Body of pancreas (tissue), 4 donors: ENCODE measurements at places on chromosomes 2 and 18.
A peak's percentile ranks its signal among the peaks of the same experiment; 100 is the strongest.

DNA sequence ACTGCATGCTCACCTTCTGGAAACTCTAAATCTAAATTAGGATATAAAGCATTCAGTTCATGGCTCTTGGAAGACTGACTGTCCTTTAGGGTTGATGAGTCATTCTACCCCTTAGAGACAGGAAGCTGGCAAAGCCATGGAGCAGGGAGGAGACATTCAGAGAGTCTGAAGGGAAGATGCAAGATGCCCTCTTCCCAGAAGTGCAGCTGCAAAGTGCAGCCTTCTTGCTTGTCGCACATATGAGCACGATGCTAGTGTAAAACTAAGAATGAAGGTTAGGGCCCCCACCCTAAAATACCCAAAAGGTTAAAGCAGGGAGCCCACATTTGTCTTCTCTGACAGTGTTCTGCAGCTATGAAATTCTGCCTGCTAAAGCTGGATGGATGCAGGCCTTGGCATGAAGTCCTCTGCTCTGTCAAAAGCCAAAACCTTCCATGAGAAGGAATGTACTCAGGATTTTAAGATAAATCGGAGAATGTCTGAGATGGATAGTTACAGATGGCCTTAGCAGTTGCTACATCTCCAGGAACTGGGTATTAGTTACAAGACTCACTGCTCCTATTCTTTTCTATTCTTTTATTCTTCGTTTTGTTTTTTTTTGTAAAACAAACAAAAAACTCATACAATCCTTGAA lies 89.7 kb downstream of the POLE4 start:
- DNase-seq, result no peak

DNA sequence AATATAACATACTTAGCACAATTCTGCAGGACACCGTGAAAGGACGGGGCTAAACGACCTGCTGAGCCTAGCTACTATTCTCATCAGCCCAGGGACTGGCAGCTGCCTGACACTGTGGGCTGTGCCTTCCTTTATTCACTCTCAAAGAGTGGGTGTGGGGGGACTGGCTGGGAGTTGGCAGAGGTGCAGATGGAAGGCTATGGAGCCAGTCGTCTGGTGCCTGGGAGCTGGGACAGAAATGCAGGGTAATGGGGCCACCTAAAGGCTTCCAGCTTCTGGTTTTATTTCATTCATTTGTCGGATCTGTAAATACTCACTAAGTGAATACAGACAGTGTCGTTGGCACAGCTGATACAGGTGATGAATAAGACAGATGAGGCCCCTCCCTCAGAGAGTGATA lies 56.0 kb upstream of the NFU1 start:
- peak; percentile 13 for DNase-seq

- DNase-seq, result no peak
Observed at GRCh38 chr18:36107477-36107876, 21.7 kb downstream of the SLC39A6 start.

GRCh38 chr2:209526561-209526960 lies 102.7 kb downstream of the MAP2 start:
- DNase-seq, result no peak

DNA sequence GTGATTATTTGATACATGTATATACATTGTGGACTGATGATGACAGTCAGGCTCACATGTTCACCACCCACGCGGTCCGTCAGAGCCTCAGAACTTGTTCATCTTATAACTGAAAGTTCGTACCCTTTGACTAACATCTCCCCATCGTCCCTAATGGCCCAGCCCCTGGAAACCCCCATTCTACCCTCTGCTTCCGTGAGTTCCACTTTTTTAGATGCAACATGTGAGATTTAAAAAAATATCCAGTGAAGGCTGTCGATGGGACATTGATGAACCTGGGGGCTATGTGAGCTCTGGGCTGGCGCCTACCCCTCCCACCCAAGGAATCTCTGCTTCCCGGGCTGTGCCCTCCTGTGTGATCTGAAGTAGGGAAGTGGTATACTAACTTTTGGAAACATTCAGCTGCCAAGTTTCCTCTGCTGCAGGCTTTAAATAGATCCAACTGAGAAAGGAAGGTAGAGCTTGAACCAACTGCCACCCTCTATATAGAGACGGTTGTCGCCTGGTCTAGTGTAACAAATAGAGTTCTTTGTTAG lies 163.8 kb downstream of the FAM210A start:
- DNase-seq, result no peak

DNA sequence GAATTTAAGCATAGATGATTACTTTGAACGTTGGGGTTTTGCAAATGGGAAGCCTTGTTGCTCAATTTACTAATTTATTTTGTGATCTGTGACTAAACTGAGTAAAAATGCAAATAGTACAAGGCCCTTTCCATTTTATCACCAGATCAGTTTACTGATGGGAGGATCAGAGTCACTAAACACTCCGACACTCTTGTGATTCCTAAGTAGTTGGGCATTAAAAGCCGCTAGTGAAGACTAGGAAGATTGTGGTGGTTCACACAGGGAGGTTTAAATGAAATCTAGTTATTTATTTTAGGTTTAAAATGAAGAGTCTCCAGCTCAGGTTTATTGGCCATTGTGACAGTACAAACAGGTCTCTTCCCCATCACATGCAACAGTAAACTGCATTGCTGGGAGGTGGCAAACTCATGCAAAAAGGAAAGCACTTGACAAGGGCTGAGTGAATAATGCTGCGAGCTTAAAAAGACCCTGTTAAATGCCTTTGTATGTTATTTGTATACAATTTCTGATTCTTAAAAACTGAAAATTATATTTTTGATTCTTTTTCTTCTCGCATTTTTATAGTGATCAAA lies 394.8 kb upstream of the FANCL start:
- DNase-seq, result no peak

GRCh38 chr18:57223144-57223870 lies 76.4 kb downstream of the BOD1L2 start:
- no peak for DNase-seq

DNA sequence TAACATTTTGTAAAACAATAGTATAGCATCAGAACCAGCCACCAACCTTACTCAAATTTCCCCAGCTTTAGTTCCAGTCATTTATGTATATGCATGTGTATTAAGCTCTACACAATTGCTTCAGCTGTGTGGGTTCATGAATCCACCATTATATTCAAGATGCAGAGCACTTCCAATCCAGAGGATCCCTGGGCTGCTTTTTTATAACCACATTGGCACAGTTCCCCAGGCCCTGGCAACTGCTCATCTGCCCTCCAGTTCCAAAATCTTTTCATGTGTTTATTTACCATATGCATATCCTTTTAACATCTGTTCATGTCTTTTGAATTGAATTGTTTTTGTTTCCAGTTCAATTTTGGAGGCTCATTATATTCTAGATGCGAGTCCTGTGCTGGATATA lies 482.9 kb upstream of the HS6ST1 start:
- DNase-seq, result no peak

- peak; percentile 33 for DNase-seq
Observed at GRCh38 chr2:219627103-219628100, at the start of gene SLC4A3. Gene SLC4A3, plus strand, starts transcription at chr2:219627630. Its CDS starts 363 bp downstream, at chr2:219627993.

DNA sequence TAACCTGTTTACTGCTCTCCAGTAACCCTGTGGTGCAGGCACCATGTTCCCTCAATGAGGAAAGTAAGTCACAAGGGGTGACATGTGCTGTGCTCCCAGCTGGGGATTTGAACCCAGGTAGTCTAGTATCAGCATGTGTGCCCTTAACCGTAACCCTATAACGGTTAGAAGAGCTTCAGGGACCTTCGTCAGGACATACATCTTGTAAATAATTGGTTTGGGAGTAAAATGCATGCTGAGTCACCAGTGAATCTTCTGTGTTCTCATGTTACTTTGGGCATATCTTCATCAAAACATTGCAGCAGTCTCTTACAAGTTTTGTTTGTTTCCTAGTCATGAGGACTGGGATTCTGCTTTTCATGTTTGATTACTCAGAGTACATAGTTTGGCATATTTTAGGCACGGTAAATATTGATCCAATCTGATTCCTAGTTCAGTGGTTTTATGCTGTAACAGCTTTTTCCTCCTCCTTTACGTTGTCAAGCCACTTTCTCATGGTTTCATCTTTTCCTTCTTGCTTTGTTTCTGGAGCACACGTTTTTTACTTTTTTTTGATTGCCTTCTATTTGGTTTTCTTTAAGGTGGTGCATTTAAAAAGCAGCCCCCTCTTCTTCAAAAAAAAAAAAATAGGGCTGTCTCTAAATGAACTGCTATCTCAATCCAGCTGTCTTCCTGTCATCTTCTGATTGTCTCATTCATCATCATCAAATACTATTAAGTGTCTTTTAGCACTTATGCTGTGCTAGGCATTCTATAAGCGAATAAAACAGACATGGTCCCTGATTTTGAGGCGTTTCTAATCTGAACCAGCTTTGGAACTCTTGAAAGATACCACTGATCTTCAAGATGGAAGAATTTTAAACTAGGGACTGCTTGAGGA lies 50.4 kb downstream of the CLIP4 start:
- no peak for DNase-seq

DNA sequence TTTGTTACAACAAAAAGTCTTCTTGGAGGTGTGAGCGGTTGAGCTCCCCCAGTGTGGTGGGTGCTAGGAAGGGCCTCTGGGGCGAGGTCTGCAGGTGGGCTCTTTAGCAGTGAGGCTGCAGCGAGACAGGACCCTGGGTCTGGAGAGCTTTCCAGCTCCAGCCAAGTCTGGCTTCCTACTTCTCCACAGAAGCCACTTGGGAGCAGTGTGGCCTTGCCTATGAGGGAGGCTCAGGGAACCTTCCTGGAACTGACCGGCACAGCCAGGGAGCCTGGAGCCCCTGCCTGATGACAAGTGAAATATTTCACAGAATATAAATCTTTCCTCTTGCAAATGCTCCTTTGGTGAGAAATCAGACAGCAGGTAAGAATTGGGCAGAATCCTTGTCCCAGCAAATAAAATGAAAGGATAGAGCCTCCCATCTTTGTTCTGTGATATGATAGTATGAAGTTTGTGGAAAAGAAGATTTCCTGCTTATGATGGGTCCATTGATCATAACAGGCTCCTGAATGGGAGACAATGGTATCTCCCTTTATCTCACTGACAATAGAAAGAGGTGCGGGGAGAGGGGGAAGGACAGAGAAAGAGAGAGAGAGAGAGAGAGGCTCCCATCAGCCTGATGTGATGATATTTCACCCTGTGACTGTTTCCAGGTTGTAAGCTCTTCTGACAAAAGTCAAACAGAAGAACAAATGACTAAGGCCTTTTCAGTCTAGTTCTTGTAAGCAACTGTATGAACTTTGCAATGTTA lies 289.8 kb upstream of the SPRED2 start:
- DNase-seq, result peak; percentile 42

GRCh38 chr2:64859312-64860212 lies 129.6 kb upstream of the SLC1A4 start:
- peak; percentile 93 for DNase-seq

GRCh38 chr2:168156661-168157060 lies 90.7 kb downstream of the STK39 start:
- DNase-seq, result no peak

DNA sequence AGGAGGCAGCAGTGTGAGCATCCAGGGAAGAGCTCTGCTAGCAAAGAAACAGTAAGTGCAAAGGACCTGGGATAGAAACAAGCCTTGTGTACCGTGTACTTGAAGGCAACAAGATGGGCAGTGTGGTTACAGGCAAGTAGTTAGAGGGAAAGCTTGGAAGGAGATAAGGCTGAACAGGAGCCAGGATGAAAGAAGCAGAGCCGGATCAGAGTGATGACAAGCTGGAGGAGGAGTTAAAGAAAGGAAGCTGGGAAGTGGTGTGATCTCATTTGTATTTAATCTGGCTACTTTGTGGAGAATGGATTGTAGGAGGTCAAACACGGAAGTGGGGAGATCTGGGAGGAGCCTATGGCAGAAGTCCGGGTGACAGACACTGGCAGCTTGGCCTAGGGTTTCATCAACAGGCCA lies 44.7 kb upstream of the VPS54 start:
- peak; percentile 71 for DNase-seq

GRCh38 chr2:100959225-100959880 lies 42.7 kb upstream of the RPL31 start:
- DNase-seq, result no peak

DNA sequence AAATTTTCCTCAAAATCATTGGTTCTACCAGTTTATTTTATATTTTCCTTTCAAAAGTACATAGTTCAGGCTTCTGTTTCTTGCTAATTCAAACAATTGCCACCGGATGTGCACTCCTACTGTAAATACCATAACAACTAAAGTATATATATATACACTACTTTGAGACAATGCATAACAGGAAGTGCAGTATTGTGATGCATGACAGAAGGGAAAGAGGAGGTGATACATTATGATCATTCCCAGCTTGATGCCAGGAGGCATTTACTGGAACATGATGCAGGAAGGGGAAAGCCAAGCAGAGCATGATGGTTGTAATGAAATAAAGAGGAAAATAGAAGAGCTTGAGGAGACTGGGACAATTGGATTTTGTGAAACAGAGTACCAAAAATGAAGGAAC lies 215.2 kb upstream of the NT5C1B start:
- DNase-seq, result no peak

DNA sequence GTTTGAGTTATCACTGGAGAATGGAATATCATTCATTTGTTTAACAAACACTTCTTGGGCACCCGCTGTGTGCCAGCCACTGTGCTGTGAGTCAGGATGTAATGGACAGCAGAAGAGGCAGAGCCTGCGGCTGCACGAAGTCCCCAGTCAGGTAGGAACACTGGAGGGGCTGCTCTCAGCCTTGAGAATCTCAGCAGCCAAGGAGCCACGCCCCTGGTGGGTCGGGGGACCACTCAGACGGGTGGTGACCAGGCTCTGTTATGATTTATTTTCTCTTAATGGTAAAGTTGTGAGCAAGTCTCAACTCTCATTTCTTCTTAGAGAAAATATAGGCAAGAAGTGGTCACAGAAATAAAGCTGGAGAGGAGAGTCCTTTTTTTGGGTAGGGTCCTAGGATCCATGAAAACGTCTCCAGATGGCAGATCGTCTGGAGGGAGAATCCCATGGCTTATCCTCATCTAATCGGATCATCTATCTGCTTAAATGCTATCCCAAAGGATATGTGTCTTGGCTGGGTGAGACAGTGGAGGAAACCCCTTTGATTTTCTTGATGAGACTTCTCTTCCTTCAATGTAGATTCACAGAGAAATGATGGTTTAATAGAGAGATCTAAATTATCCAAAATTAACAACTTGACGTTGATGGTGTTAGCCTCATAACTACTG lies 129.1 kb upstream of the LGALSL start:
- no peak for DNase-seq

- no peak for DNase-seq
Observed at GRCh38 chr2:216774180-216774579, 78.8 kb upstream of the IGFBP5 start.

GRCh38 chr2:100292022-100292580 lies 30.2 kb downstream of the LONRF2 start:
- no peak for DNase-seq

DNA sequence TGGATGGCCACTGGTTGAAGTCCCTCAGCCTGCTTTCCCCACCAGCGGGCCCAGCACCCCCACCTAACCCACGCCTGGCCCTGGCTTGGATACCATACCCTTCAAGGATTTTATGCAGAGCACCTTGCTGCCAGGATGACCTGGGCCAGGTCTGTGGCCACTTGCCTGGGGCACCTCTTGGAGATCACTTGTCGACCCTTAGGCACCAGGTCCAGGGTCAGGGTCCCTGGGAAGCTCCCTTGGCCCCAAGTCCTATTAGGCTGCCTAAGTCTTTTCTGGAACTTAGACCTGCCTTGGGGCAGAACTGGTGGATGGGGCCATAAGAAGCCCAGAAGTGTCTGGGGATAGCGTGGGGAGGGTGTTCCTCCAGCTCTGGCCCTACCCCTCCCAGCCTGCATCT lies 39.1 kb downstream of the FOSL2 start:
- DNase-seq, result no peak

- DNase-seq, result no peak
Observed at GRCh38 chr2:67201521-67201920, 195.6 kb upstream of the ETAA1 start.

- DNase-seq, result no peak
Observed at GRCh38 chr18:47932603-47933002, 2.1 kb upstream of the SMAD2 start.
